ENCODE measurements at places on chromosomes 2 and 18. TPM values are rescaled to one million over a fixed set of nuclear protein-coding genes. Genes with fewer than 3 reads are reported as not detected.
A peak's percentile ranks its signal among the peaks of the same experiment; 100 is the strongest.

CXCR2 gene
- polyA plus RNA-seq, result 0.15 TPM

DNA sequence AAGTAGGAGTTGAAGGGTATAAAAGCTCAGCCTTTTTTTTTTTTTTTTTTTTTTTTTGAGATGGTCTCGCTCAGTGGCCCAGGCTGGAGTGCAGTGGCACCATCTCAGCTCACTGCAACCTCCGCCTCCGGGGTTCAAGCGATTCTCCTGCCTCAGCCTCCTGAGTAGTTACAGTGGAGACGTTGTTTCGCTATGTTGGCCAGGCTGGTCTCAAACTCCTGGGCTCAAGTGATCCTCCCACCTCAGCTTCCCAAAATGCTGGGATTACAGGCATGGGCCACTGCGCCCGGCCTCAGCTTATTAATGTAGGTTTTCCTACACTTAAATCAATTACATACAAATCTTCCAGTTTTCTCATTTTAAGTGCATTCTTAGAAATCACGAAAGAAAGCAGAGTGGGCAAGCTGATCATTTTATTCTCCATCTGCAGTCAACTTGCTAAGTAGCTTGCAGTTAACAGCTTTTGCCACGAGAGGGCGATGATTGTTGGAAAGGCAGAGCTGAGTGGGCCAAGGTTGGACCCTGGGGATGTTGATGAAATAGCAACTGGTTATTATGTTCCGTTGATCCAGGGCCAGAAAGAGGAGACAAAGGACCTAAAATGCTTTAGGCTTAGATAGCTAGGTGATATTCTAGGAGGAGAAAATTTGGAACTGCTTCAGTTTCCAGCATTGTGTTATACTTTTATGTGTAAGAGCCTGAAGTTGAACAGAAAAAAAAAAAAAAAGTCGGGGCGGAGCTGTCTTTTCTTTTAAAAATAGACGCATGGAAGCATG, 234.4 kb upstream of the EPAS1 start:
- peak; percentile 66 for DNase-seq

- DNase-seq, result no peak
Observed at GRCh38 chr2:28398101-28398834, 5.6 kb downstream of the FOSL2 start.

DNA sequence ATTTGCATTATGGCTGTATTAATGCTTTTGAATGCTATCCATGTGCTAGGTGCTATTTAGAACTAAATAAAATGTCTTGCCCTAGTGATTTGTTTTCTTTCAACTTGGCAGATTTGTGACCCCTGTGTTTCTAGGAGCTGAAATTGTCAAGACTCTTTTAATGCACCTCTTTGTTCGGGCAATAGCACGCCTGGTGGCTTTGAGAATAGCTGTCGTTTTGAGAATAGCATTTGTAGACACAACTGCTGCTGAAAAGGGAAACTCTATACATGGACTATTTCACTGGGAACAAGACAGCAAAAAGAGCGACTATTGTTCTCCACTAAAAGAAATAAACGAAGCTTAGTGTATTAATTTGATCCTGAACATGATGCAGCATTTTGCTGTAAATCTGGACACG, 352.1 kb upstream of the ZNF521 start:
- no peak for DNase-seq

- DNase-seq, result no peak
Observed at GRCh38 chr2:101307503-101307902, 998 bp downstream of the RNF149 start.

DNA sequence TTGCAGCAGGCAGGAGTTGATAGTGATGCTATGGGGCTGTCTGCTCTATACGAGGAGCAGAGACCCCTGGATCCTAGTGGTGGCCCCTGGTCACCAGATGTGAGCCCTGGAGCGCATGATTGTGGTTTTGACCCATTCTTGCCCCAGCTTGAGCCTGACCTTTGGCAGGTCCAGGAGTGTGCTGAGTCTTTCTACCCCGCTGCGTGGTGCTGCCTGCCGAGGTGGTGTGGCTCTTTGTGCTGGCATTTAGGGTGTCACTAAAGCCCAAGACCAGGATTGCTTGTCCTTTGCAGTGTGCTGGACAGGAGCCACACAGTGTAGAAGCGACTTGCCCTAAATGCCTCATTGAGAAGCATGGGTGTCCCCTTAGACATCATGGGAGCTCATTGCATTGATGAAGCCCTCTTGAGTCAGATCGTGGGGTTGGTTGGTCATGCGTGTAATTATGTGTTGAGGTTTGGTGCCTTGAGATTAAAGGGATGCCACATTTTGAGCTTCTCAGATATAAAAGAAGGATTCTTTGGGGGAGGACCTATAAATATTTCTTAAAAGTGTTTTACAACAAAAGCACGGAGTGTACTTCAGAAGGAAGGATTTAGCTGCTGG, 88.3 kb downstream of the AGAP1 start:
- no peak for DNase-seq

DNA sequence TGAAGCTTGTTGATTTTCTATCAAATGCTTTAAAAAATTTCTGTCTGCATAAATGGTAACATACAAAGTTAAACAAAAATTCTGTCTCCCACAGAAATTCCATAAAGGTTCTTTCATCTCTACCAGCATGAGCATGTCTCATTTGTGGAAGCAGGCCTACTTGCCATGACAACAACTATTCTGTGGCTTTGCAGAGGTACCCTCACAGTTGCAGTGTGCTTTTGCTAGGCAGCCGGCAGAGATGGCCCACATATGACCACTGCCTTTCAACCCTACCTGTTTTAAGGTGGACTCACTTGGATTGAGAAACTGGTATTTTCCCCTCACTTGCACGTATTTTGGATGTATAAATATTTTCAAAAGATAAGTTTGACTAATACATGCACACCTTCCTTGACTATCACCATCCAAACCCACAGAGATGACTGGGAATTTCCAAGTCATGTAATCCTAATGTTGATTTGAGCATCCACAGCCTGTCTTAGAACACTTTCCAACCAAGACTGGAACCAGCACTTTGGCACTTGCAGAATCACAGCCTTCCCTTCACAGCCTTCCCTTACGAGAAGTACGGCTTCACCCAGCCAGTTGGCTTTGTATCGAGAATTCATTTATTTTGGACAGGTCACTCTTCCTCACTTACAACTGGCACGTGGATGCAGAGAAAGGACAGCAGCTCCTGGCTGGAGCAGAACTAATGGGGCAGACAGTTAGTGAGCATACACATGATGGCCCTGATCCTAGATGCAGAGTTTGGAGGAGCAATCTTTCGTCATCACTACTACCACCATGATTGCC, 9.3 kb upstream of the FHL2 start:
- DNase-seq, result no peak

GPAT2 gene
- polyA plus RNA-seq, result 3.3 TPM

- DNase-seq, result no peak
Observed at GRCh38 chr2:134276381-134277172, 22.7 kb downstream of the MGAT5 start.

GRCh38 chr2:127355407-127356008, 32.3 kb downstream of the MAP3K2 start:
- no peak for DNase-seq

CCDC74A gene
- 14.5 TPM for polyA plus RNA-seq

- no peak for DNase-seq
Observed at GRCh38 chr2:98589489-98589888, 18.8 kb downstream of the COA5 start.

DNA sequence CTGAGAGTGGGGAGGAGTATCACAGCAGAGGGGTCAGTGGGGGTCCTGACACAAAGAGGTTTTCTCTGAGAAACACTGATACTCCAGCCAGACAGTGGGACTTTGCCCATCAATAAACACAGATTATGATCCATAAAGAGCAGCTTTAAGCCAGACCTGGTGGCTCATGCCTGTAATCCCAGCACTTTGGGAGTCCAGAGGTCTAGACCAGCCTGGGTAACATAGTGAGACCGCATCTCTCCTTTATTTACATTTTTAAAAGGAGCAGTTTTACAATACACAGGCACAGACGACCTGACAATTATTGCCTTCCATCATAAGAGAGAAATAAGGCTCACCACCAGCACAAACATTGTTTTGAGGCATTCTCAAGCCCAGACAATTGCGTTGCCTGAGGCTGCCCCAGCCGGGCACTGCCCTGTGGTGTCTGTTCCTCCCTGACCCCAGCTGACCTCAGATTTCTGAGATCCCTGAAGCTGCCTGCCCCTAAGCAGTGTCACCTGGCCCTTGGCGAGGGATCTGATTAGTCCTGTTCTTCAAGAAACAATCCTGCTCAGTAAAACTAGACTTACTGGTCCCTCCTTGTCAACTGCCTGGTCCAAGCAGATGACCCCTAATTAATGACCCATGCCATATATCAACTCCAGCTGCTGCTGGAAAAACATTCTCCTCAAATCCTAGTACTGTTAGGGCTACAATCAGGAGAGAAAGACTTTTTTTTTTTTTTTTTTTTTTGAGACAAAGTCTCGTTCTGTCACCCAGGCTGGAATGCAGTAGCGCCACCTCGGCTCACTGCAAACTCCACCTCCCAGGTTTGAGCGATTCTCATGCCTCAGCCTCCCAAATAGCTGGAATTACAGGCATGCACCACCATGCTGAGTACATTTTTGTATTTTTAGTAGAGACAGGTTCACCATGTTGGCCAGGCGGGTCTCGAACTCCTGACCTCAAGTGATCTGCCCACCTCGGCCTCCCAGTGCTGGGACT, 59.4 kb upstream of the SOS1 start:
- peak; percentile 6 for DNase-seq

- no peak for DNase-seq
Observed at GRCh38 chr2:149561309-149561926, 26.2 kb downstream of the MMADHC start.

DNA sequence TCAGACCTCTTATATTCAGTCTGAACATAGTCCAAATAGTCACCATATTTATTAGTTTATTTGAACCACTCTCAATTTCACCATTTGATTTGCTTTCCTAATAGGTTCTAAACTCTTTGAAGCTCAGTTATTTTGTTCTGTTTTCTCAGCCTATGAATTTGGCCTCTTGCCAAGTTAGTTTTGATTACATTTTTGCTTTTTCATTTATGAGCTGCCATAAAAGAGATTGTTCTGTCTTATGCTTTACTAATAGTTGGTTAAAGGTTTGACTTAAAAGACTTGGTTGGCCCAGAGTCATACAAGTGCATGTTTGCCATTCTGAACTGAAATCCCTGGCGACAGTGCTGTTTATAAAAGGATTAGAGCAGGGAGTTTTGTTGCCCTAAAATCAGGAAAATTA, 85.9 kb upstream of the RANBP2 start:
- no peak for DNase-seq

- no peak for DNase-seq
Observed at GRCh38 chr2:128642316-128642715, 323.6 kb upstream of the HS6ST1 start.

- DNase-seq, result no peak
Observed at GRCh38 chr2:2026252-2026831, 282.0 kb upstream of the PXDN start.

SNED1 gene
- 7.4 TPM for polyA plus RNA-seq

GRCh38 chr2:222102575-222103349, 196.0 kb downstream of the PAX3 start:
- DNase-seq, result no peak

DNA sequence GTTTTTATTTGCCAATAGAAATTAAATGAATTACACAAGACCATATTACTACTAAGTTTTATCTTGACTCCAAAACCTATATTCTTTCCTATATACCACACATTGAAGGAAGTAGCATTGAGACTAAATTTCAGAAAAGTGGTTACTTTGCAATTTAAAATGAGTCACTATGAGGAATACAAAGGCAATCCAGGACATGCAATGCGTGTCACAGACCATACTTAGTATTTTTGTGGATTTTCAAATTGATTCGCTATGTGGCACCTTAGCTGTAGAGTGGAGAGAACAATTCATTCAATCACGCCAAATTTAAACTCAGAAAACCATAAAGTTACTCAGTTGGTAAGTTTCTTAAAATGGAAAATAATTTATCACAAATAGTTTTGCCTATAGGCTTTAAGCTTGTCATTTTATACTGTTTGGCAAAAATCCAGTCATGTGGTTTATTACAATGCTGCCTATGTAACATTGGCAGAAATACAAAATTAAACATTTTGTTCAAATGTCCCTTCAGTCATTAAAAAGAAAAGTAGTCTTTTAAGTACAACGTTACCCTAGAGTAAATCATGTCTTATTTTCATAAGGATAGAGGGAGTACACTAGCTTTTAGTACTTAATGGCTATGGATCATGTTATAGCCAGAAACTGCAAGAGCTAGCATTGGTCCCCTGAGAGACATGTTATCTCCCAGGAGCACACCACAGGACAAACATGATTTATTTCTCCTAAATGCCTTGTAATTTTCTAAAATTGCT, 222.8 kb upstream of the CDH7 start:
- peak; percentile 33 for DNase-seq

DNA sequence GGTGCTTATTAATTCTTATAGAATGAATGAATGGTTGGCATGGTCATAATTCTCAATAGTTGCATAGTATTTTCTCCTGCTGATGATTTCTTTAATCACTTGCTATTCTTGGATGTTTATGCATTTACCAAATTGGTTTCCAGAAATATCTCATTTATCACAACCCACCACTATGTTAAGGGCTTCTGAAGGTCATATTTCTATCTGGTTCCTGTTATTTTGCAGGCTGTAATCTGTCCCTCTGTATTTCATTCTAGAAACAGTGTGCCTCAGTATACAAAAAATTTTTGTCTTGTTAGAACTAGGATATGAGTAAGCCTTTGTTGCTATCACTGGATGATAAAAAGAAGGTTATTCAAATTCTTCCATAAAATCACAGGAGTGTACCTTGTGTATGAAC, 6.1 kb upstream of the ATP8B1 start:
- no peak for DNase-seq

PTH2R gene
- polyA plus RNA-seq, result 43.1 TPM

DNA sequence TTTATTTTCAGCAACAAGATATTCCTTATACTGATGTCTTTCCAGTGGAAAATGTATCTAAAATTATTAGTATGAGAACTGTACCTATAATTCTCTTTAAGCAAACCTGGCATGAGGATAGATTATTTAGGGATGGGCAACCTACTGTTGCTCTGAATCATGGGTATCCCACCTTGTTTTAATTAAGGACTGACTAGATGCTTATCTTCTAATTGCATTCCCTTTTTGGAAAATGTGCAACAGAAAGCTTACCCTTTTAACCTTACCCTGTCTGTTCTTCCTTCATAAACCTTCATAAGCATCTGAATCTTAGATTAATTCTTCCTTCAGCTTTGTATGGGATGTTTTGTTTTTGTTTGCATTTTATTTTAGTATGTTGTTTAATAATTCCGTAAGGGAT, 110.3 kb downstream of the TAF4B start:
- no peak for DNase-seq

FAM228A gene
- polyA plus RNA-seq, result 0.75 TPM

DNA sequence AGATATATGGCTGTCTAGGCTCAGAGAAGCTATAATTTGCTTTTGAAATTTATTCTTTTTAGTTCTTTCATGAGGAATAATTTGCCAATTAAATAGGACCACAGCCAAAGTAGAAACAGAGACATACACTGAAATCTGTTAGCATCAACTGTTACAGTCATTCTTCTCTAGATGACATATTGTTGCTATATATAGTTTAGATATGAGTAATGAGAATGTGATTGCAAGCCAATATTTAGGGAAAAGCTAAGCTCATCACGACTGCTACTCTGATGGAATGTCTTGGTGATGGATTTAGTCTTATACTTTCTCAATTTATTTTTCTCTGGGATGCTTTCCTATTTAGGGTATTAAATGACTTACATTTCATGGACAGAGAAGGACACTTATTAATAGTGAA, 259.1 kb downstream of the LNPK start:
- DNase-seq, result no peak

TBR1 gene
- polyA plus RNA-seq, result 0.04 TPM

- no peak for DNase-seq
Observed at GRCh38 chr18:5884375-5884774, 10.9 kb downstream of the TMEM200C start.

- DNase-seq, result no peak
Observed at GRCh38 chr2:10303181-10303693, 533 bp downstream of the HPCAL1 start.

- DNase-seq, result no peak
Observed at GRCh38 chr2:67108231-67108630, 288.9 kb upstream of the ETAA1 start.

CFC1 gene
- not detected for polyA plus RNA-seq
